ENCODE measurements at places on chromosomes 2 and 18.

DNA sequence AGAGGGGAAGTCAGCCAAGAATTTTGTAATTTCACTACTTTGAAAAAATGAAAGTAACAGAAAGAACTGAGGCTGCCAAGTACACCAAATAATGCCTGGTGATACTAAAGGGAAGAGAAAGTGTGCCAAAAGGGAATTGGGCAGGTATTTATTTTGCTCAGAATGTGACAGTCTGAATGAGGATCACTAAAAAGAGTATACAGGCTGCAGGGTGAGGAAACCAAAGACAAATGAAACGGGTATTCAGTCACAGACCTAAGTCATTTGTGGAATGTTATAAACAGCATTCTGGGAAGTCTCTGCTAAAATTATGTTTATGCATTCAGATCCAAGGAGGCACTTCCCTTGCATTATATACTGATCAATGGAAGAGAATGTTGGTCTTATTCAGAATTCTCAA is 418.6 kb upstream of the SLC39A10 start:
- no peak for DNase-seq

GRCh38 chr2:180006231-180006630 is 866 bp downstream of the CWC22 start:
- DNase-seq: no peak

DNA sequence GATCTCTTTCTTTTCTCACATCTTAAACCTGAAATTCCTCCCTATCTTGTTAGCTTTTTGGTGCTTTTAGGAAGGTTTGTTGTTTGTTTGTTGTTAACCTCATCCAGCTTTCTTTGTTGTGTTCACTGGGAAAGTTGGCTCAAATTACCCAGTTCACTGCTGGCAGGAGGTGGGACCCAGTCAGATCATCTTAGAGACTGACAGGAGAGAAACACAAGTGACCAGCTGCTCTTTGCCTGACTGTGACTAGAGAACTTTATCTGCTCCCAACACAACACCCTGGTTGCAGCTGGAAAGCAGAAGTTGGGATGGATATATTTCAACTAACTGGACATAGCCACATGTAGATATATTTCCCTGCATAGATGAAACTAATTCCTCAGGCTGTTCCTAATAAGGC is 10.0 kb downstream of the MAPK4 start:
- no peak for DNase-seq

- DNase-seq: no peak
Measured at GRCh38 chr2:5693287-5694201, 1.4 kb downstream of the SOX11 start.

- DNase-seq: no peak
Measured at GRCh38 chr2:15313657-15314056, 247.5 kb downstream of the NBAS start.

GRCh38 chr2:47052847-47053246 is 102.3 kb downstream of the STPG4 start:
- no peak for DNase-seq

DNA sequence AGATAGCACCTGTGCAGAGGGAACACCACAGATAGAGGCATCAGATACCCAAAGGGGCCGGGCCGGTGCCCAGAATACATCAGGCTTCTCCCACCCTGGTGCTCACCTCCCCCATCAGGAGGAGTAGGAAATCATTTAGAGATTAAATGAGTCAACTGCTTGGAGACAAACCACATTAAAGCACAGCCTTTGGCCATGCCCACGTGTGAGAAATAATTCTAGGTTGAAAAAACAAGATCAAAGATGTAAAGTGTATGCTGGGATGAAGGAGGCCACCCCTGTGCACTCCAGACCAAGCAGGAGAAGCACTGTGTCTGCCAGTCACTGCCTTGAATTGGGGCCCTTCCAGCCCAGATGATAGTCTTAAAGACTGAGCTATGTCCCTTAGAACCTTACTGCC is 152.8 kb upstream of the ACAA2 start:
- DNase-seq: no peak

Data from CD4-positive, alpha-beta T cell treated with Interleukin-15 for 1 hour (primary cell).